ENCODE measurements at places on chromosomes 7 and 10. TPM values are rescaled to one million over a fixed set of nuclear protein-coding genes. Genes with fewer than 3 reads are reported as not detected.

GFRA1 gene
- 8.4 TPM for total RNA-seq

ARHGAP21 gene
- total RNA-seq: 55.6 TPM

GAD2 gene
- total RNA-seq: not detected

IL2RA gene
- total RNA-seq: not detected

Data from A549 treated with dexamethasone at 1 μM for 4 hours (cell line).